Muscle of leg (tissue), 16 donors: ENCODE measurements at places on chromosomes 3 and 15. TPM values are rescaled to one million over a fixed set of nuclear protein-coding genes. Genes with fewer than 3 reads are reported as not detected.

SPTSSB gene
- polyA plus RNA-seq = 0.41 TPM

FBXW12 gene
- 0.27 TPM for polyA plus RNA-seq

TRH gene
- polyA plus RNA-seq = 0.19 TPM

IL17RC gene
- 21.2 TPM for polyA plus RNA-seq

GDPGP1 gene
- 3.8 TPM for polyA plus RNA-seq

NR2E3 gene
- 6.4 TPM for polyA plus RNA-seq

RNU5B-1 gene
- not detected for polyA plus RNA-seq

IGDCC3 gene
- 3.1 TPM for polyA plus RNA-seq

GOLGA8R gene
- polyA plus RNA-seq = 4.9 TPM

CCDC54 gene
- polyA plus RNA-seq = 2.7 TPM

SFMBT1 gene
- polyA plus RNA-seq = 5.4 TPM

GPR87 gene
- polyA plus RNA-seq = not detected

NEK11 gene
- polyA plus RNA-seq = 7.7 TPM

FGF7 gene
- 14.0 TPM for polyA plus RNA-seq

VEPH1 gene
- polyA plus RNA-seq = 0.46 TPM

POLQ gene
- 4.0 TPM for polyA plus RNA-seq

BUB1B gene
- polyA plus RNA-seq = 16.0 TPM

C2CD4A gene
- polyA plus RNA-seq = 0.05 TPM

CTXN2 gene
- not detected for polyA plus RNA-seq
